ENCODE measurements at places on chromosomes 3 and 15. TPM values are rescaled to one million over a fixed set of nuclear protein-coding genes. Genes with fewer than 3 reads are reported as not detected.

DNA sequence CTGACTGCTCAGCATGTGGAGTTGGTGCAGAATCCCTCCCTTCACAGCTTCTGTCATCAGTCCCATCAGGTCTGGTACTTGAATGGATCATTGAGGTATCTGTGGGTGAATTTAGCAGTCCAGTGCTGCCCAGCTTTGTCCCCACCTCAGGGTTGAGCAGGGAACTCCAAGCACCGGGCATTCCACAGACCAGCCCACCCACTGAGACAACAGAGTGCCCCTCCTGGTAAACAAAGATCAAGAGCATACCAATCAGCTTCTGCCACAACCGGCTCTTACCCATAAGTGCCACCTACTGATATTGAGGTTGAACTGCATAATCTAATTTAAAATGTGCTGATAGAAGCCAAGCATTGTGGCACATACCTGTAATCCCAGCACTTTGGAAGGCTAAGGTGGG, 57.1 kb upstream of the FXR1 start:
- no peak for DNase-seq

GRCh38 chr15:79086814-79087213, 3.8 kb downstream of the RASGRF1 start:
- no peak for DNase-seq

DNA sequence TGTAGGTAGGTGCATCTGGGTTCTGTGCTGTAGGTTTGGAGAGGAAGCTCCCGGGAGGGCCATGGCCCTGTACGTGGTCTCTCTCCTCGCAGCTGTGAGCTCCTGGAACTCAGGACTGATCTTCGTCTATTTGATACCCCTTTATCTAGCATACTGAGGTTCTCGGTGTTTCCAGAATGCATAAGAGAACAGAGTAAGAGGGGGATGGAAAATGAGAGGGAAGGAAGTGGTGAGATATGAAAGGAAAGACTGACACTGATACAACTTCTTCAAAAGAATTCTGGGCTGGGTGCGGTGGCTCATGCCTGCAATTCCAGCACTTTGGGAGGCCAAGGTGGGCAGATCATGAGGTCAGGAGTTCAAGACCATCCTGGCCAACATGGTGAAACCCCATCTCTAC, 90.7 kb downstream of the CHRD start:
- no peak for DNase-seq

Gene PATL2
- 0.38 TPM for polyA plus RNA-seq

DNA sequence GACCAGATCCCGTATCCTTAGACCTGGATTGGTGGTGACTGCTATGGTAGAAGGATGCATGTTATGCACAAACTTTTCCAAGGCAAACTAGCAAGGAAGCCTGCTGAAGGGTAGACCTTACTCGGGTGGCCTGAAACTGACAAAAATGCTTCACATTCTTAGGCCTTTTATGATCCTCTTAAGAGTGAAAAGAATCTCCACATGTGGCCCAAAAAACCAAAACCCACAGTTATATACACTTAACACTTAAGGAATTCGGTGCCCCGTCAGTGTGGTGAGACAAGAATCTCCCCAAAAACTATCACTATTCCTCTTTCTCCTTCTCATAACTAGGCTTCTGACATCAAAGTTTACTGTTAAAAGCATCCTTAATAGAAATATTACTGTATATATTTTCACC, 130.1 kb upstream of the SOX2 start:
- no peak for DNase-seq

Gene ACY1
- 22.2 TPM for polyA plus RNA-seq

DNA sequence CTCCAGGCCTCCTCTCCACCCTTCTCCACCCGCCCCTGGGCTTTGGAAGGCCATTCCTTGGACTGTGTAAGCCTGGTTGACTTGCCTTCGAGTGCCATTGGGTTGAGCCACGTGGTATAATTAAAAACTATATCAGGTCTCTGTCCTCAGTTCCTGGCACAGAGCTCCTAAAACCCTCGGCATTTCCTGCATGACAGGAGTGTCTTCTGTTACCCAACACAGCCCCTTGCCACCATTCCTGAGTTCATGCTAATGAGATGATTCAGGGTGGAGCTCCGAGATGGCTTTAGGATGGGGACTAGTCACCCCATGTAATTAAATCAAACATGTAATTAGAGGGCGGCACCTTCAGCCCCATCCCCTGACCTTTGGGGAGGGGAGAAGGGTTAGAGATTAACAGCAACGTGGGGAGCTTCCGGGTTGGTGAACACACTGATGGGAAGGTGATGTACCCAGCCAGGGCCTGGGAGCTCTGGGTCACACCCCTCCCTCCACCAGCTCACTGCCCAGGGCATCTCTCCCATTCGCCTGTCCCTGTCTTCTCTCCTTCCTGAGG, 256.4 kb downstream of the FAM43A start:
- DNase-seq = no peak

DNA sequence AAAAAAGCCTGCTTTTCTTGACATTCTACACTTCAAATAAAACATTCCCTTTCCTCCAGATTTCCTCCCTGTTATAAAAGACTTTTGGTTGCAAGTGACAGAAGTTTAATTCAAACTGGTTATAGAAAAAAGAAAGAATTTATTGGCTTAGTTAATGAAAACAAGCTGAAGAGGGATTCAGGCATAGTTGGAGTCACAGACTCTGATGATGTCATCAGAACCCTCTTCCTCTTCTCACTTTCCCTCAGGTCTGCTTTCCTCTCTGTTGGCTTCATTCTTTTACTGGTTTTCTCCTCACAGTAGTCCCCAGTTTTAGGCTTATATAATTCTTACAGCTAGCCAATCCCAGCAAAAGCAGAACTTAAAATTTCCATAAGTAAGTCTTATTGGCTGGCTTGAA, 32.0 kb upstream of the MBNL1 start:
- DNase-seq = no peak

DNA sequence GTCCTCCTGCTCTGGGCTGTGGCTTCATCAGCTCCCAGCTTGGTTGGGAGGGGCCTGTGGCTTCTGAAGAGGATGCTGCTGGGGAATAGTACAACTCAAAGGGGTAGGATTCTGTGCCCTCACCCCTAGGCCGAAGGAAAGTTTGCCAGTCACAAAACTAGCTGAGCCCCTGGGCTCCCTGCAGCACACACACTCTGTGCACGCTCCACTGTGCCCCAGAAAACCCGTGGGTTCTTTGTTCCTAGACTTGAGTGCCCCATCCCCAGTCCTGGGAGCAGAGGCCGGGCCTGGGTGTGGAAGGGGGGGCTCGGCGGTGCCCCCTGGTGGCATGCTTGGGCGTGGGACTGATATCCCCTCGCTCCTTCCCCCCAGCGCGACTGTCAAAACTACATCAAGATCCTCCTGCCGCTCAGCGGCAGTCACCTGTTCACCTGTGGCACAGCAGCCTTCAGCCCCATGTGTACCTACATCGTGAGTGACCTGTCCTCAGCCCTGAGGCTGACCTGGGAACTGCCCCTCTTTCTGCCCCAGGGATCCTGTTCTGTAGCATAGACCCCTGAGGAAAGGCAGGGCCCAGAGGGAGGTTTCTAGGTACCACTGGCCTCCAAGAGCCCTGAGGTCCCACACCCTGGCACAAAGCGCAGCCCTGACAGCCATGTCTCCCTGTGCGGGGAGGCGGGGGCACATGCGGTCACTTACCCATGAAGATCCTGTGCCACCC, 14.2 kb downstream of the CIB1 start:
- peak; percentile 19 for DNase-seq

DNA sequence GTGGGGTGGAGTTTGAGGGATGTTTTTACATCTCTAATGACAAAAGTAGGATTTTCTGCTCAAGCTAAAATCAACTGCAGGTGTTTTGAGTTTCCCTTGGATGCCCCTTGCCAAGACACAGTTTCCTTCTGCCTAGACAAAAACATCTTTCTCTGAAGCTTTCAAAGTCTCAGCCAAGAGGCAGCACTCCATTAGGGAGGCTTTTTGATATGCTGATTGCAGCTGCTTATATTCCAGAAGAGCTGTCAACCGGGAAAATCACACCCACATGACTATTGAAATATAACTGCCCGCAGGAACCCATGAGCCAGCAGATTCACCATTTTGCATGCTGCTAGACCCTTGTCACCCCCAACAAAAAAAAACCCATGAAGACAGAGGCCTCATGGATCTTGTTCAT, 27.5 kb upstream of the ZNF148 start:
- peak; percentile 17 for DNase-seq

GRCh38 chr3:37218206-37218605, 43.8 kb upstream of the LRRFIP2 start:
- DNase-seq = no peak

DNA sequence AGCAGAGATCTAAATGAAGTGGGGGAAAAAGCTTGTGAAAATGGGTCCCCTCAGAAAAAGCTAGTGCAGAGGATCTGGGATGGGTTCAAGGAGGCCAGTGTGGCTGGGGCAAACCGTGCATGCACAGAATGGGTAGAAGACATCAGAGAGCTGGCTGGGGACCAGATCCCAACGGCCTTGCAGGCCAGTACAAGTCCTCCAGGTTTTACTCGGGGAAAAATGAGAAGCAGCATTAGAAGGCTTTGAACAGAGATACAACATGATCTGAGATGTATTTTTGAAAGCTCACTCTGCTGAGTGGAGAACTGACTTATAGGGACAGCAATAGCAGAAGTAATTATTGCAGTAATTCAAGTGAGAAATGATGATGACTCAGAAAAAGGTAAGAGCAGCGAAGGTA, 114.5 kb downstream of the HERC1 start:
- no peak for DNase-seq

DNA sequence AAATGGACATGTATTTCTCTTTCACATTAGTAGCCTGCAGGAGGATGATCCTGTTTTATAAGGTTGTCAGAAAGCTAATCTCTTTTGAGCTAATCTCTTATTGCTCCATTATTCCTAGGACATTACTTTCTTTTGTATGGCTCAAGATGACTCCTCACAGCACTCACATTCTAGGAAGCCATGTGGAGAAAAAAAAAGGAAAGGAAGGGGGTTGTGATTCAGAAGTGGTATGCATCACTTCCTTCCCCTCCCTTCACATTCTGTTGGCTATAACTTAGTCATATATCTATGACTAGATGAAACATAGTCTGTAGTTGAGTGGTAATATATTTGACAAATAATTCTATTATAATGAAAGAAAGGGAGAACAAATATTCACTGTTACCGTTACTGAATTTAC, 168.8 kb upstream of the TTC14 start:
- DNase-seq = no peak

Gene TIMP4
- polyA plus RNA-seq = 14.3 TPM

DNA sequence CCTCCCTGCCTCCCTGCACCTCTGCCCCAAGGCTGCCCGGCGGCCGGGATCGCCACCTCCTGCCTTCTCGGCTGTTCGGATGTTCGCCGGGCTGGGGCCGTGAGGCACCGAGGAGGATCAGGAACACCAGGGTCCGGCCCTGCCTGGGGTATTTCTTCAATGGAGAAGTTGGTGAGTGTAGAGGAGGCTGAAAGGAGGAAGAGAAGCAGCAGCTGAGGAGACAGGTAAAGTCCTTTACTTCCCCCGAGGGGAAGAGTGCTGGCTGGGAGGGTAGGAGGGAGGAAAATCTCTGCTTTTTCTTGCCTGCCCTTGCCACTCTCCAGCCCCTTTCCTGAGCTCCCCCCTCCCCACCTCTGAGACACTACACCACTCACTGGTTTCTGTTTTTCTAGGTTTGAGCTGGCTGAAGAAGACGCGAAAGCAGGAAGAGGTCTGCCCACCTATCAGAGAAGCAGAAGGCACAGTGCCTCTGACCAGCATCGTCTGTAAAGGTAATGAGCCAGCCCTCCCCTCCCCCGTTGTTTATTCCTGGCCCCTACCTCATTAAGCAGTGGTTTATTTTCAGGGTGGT, 519 bp downstream of the ASB7 start:
- DNase-seq = no peak

- no peak for DNase-seq
Measured at GRCh38 chr3:165464736-165465135, 268.6 kb upstream of the SLITRK3 start.

GRCh38 chr3:194276768-194277103, 74.4 kb downstream of the CPN2 start:
- DNase-seq = no peak

Gene SELENOT
- 168 TPM for polyA plus RNA-seq

GRCh38 chr15:48507416-48508065, 138.0 kb downstream of the FBN1 start:
- peak; percentile 44 for DNase-seq

DNA sequence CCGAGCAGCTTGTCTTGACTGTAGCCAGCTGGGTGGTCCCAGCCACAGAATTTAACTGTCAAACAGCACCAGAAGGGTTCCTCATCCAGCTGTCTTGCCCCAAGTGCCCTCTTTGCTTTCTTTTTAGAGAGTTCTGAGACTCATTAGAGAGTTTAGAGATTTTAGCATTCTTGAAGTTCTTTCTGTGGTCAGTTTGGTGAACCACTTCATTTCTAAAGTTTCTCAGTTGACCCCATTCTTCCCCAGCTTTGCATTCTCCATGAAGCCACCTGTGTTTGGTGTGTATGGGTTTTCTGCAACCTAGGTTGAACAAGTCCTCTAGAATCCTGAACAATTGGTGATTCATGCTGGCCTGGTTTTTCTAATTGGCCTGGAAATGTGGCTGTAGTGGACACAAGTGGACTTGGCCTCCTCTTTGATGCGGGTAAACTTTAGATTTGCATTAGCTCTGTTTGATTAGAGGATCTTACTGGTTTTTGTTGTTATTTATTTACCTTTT, 33.7 kb downstream of the FLNB start:
- no peak for DNase-seq

DNA sequence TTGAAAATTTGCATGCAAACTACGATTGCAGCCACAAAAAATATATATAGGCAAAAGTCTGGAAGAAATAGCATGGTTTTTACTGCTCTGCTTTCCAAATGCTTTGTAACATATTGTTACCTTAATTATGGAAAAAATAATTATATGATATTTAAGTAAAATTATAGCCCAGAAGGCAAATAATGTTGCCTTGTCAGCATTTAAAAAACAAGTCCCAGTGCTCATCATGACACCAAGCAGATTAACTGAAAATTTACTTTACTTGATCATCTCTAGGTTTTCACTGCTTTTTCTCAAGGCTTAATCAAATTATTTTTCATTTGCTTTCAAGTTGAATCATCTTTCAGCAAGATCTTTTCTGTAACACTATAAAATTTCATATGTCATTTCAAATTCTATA, 262.9 kb downstream of the ZMAT3 start:
- DNase-seq = no peak

Gene DPPA2
- 0.23 TPM for polyA plus RNA-seq

- DNase-seq = no peak
Measured at GRCh38 chr3:108177536-108177935, 44.7 kb downstream of the IFT57 start.
